ENCODE measurements at places on chromosomes 11 and 22. TPM values are rescaled to one million over a fixed set of nuclear protein-coding genes. Genes with fewer than 3 reads are reported as not detected.

SLC22A25 gene
- not detected for total RNA-seq

GRCh38 chr11:100793525-100793924, 106.4 kb downstream of the ARHGAP42 start:
- no peak for DNase-seq

DNA sequence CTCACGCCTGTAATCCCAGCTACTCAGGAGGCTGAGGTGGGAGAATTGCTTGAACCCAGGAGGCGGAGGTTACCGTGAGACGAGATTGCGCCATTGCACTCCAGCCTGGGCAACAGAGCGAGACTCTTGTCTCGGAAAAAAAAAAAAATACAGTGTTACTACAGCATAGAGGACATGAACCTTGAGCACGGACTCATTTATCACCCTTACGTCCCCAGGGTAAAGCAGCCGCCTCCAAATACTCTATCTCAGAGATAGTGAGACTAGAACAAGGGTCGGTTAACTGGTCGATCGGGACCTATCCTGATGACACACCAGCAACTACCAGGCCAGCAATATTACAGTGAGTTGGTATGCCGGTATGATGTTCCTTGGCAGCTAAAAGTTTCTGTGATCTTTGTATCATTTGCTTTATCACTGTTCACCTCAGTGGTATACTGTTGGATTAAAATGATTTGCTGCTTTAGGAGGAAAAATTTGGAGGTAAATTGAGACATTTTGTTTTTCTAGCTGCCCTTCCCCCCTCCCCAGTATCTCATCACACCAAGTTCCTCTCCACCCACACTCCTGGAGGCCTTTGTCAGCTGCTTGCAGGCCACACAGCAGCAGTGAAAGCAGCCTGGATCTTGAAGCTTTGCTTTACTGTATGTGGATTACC, 7.0 kb upstream of the SIDT2 start:
- peak; percentile 24 for DNase-seq

DNA sequence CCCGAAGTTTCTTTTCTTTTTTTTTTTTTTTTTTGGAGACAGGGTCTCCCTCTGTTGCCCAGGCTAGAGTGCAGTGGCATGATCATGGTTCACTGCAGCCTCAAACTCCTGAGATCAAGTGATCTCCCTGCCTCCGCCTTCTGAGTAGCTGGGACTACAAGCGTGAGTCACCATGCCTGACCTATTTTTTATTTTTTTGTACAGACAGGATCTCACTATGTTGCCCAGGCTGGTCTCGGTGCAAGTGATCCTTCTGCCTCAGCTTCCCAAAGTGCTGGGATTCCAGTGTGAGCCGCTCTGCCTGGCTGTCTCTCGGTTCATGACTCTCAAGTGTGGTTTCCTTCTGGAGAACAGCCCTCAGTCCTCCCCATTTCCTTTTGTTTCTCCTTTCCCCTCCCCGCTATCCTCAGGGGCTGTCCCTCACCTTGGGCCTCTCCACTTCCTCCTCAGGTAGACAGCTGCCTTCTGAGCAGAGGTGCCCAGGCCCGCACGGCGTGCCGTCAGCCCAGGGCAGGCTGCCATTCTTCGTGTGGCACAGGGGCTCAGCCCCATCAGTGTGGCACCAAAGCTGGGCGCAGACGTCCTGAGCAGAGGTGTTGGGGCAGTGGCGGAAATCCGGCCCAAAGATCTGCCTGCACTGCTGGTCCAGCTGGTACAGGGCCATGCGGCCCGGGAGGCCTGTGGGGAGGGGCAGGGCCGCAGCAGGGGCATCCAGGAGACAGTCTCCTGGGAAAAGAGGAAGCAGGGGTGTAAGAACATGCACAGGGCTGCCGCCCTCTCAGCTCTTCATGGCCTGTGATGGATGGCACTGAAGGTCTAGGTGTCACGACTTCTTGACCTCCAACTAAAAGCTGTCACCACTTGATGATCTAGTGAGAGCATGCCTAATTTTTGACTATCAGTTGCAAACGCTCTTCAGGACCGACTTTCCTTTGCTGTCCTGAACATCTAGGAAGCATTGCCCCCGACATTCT, 14.0 kb downstream of the ADAMTS8 start:
- DNase-seq, result no peak

GRCh38 chr11:44568658-44569473, 3.4 kb downstream of the CD82 start:
- peak; percentile 96 for DNase-seq

DNA sequence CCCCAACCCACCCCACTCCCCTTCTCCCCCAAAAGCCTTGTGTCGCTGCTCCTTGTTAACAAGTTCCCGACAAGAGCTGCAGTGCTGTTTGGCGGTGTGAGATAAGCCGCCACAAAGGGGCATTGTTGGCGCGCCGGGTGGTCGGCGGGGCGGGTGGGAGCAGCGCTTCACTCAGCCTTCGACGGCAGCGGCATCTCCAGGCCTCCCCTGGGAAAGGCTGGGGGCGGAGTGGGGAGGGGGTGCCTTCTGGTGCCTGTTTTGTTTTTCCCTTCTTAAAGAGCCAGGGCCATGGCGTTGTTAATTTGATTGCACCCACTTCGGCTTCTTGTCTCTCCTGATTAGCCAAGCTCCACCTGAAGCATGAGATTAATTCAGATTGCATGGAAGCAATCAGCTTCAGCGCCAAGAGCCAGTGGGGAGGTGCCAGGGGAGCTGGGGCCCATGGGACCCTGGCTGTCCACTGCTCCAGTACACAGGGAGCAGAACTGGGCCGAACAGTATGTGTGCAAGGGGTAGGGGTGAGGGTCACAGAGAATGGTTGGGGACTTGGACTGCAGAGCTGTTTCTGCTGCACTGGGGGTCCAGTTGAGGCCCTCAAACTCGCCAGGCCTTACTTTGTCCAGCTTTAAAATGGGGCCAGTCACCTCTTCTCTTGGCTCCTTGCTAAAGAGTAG, 165.1 kb downstream of the CEP164 start:
- no peak for DNase-seq

DNA sequence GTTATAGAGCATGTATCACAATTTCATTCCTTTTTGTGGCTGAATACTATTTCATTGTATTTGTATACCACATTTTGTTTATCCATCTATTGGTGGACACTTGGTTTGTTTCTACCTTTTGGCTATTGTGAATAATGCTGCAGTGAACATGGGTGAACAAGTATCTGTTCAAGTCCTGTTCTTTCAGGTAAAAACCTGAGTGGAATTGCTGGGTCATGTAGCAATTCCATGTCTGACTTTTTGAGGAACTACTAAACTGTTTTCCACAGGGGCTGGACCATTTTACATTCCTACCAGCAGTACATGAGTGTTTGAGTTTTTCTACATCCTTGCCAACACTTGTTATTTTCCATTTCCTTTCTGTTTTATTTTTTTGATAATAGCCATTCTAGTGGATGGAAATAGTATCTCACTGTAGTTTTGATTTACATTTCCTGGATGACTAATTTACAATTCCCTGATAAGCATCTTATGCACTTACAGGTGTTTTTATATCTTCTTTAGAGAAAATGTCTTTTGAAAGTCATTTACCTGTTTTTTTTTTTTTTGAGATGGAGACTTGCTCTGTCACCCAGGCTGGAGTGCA, 12.2 kb downstream of the CABIN1 start:
- no peak for DNase-seq

CNIH2 gene
- 0.43 TPM for total RNA-seq

VPS26B gene
- 42.2 TPM for total RNA-seq

DNA sequence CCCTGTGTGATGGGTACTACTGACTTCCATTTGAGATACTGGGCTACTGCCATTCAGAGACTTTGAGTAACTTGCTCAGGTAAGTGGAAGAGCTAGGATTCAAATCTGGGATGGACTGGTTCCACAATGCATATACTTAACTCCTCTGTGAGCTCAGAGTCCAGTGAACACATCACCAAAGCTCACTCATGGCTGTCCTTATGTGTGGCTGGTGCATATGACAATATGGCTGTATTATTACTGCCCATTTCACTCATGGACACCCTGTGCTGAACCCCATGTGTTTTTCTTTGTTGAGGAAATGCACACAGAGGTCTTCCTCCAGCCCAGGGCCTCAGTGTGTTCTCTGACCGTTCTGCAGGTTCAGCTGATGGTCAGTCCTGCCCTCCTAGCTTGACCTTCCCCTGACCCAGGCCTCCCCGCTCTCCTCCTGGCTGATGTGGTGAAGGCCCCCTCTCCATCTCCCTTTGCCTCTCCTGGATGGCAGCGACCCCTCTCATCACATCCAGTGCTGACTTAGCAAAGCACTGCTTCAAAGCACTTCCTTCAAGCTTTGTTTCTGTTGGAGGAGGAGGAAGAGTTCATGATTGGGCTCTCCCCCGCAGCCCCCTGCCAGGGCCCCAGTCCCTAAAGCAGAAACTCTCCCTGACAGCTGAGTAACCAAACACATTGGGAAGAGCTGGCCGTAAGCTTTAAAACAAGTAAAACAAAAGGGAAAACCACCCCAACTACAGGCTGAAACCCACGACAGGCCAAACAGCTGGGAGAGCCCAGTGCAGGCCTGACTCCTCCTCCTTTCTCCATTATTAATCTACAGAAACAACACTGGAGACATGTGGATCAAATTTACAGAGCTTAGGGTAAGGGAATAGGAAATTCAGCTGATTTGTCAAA, 101.2 kb downstream of the NAT10 start:
- DNase-seq, result no peak

NLRP14 gene
- total RNA-seq, result under 0.01 TPM

- DNase-seq, result peak; percentile 40
Observed at GRCh38 chr11:123429913-123430720, at the start of gene GRAMD1B. GRAMD1B (plus strand) TSS chr11:123430269; CDS start chr11:123430793, 524 bp downstream.
